ENCODE measurements at places on chromosomes 3 and 15. TPM values are rescaled to one million over a fixed set of nuclear protein-coding genes. Genes with fewer than 3 reads are reported as not detected.

ARGFX gene
- total RNA-seq: not detected

ERC2 gene
- 0.44 TPM for total RNA-seq

FAM162A gene
- 25.6 TPM for total RNA-seq

ITIH4 gene
- 3.3 TPM for total RNA-seq

HOMER2 gene
- total RNA-seq: 7.3 TPM

LMOD3 gene
- total RNA-seq: under 0.01 TPM

RASGRF1 gene
- total RNA-seq: under 0.01 TPM

THSD4 gene
- 31.3 TPM for total RNA-seq

CSTA gene
- 2.6 TPM for total RNA-seq

SLC7A14 gene
- total RNA-seq: 7.4 TPM

TMEM115 gene
- 84.4 TPM for total RNA-seq

NDN gene
- 132 TPM for total RNA-seq

DLL4 gene
- total RNA-seq: 0.73 TPM

TM4SF1 gene
- 140 TPM for total RNA-seq

RTF1 gene
- total RNA-seq: 36.9 TPM

CCR1 gene
- total RNA-seq: 7.6 TPM

SLC2A2 gene
- not detected for total RNA-seq

STRA6 gene
- total RNA-seq: 0.83 TPM

PLCH1 gene
- 0.17 TPM for total RNA-seq

NMB gene
- total RNA-seq: 3.6 TPM

BCHE gene
- 11.1 TPM for total RNA-seq

COL6A5 gene
- total RNA-seq: not detected

SOX14 gene
- total RNA-seq: not detected

SH2D7 gene
- total RNA-seq: under 0.01 TPM

XCR1 gene
- not detected for total RNA-seq

Data from smooth muscle cell of trachea (primary cell).